ENCODE measurements at places on chromosomes 5 and 9. TPM values are rescaled to one million over a fixed set of nuclear protein-coding genes. Genes with fewer than 3 reads are reported as not detected.

GRCh38 chr9:135502873-135503321 is 2.4 kb downstream of the MRPS2 start:
- H3K27me3 ChIP-seq, result no peaks in the 10 kb centered on the region
- no peaks in the 10 kb centered on the region for H3K36me3 ChIP-seq
- peak overlapping the region; percentile 26 for H3K4me3 ChIP-seq
- no peak for DNase-seq
- peak overlapping the region; percentile 70 for H3K27ac ChIP-seq

GRCh38 chr5:122311497-122311960 is 508 bp upstream of the SNCAIP start:
- H3K27ac ChIP-seq, result no peak overlapping the region
- no peaks in the 10 kb centered on the region for H3K36me3 ChIP-seq
- peaks cover 33% of the 10 kb centered on the region for H3K27me3 ChIP-seq
- no peak for DNase-seq

DNA sequence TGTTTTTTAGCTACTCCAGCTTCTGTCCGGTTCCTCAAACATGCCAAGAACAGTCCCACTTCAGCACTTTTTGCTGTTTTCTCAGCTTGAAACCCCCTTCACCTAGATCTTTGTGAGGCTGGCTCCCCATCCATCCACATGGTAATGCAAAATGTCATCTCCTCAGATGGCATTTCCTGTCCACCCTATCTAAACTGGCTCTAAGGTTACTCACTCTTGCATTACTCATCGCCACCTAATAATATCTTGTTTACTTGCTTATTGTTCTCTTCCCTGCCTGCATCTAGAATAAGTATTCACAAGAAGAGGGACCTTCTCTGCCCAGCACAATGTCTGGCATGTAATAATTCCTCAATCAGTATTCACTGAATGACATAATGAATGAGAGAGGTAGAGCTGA is 220.1 kb downstream of the FAM114A2 start:
- no peaks in the 10 kb centered on the region for H3K36me3 ChIP-seq
- H3K27me3 ChIP-seq, result no peaks in the 10 kb centered on the region
- H3K4me1 ChIP-seq, result peaks cover 3% of the 10 kb centered on the region

DNA sequence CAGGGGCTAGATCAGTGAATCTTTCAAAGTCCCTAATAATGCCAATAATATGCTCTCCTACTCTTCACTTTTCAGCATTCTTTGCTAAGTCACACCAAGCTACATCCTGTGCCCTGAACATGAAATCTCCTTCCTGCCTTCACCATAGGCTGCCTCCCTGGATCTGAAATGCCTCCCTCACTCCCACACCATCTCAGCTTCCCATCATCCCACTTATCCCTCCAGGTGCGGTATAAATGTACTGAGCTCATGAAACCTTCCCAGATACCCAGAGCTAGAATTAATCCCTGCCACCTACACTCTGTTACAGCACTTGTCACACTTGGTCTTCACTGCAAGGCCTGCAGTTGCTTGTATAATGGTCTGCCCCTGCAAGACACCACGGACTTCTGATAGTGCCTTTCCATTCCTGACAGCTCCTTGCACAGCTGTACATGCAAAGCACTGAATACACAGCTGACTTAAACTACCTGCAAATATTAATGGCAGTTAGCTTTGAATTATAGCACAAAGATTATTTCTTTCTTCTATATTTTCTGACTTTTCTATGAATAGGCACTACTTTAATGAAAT is 250.4 kb downstream of the EBF1 start:
- H3K27ac ChIP-seq, result no peak overlapping the region
- no peak for DNase-seq
- no peaks in the 10 kb centered on the region for H3K36me3 ChIP-seq
- no peaks in the 10 kb centered on the region for H3K27me3 ChIP-seq

DNA sequence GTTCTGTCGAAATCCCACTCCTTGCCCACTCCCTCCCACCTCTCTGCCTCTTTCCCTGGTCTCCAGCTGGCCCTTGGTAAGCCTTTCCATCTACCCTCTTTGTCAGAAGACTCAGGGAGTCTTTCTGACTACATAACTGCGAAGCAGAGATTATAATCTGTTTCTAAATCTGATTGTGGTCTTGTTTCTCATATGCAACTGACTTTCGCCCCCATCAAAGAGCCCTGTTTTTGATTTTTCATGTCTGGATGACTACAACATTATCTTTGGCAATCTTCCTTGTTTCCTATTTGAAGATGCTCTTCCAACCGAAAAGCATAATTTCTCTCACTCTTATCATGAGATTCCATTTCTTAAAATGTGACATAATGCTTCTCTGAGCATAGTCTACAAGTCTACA is 218.2 kb upstream of the ADAMTSL1 start:
- no peaks in the 10 kb centered on the region for H3K36me3 ChIP-seq
- H3K27me3 ChIP-seq, result peaks cover 6% of the 10 kb centered on the region
- no peaks in the 10 kb centered on the region for H3K4me1 ChIP-seq
- H3K4me3 ChIP-seq, result no peak overlapping the region

DNA sequence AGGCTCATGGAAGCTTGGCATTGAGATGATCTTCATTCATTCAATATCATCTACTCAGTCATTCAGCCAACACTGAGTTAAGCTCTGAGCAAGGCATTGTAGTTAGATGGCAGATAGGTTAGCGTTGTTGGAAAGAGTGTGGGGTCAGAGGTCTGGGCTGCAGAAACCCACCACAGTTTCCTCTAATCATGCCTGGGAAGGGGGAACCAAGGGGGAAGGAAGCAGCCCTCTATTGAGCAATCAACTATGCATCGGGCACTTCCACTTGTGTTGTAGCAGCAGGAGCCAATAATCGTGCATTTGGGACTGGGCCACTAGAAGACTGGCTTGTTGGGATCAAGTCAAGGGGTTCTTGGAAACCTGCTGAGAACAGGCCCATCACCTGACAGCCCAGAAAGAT is 139.1 kb downstream of the PIP5K1B start:
- no peak for DNase-seq
- H3K4me3 ChIP-seq, result no peak overlapping the region
- no peak overlapping the region for H3K27ac ChIP-seq
- no peaks in the 10 kb centered on the region for H3K36me3 ChIP-seq
- H3K27me3 ChIP-seq, result no peaks in the 10 kb centered on the region
- H3K4me1 ChIP-seq, result peaks cover 6% of the 10 kb centered on the region

- H3K27ac ChIP-seq, result no peak overlapping the region
- no peaks in the 10 kb centered on the region for H3K4me1 ChIP-seq
- no peaks in the 10 kb centered on the region for H3K36me3 ChIP-seq
- H3K4me3 ChIP-seq, result no peak overlapping the region
Observed at GRCh38 chr5:8827696-8828095, 718.2 kb downstream of the SEMA5A start.

DNA sequence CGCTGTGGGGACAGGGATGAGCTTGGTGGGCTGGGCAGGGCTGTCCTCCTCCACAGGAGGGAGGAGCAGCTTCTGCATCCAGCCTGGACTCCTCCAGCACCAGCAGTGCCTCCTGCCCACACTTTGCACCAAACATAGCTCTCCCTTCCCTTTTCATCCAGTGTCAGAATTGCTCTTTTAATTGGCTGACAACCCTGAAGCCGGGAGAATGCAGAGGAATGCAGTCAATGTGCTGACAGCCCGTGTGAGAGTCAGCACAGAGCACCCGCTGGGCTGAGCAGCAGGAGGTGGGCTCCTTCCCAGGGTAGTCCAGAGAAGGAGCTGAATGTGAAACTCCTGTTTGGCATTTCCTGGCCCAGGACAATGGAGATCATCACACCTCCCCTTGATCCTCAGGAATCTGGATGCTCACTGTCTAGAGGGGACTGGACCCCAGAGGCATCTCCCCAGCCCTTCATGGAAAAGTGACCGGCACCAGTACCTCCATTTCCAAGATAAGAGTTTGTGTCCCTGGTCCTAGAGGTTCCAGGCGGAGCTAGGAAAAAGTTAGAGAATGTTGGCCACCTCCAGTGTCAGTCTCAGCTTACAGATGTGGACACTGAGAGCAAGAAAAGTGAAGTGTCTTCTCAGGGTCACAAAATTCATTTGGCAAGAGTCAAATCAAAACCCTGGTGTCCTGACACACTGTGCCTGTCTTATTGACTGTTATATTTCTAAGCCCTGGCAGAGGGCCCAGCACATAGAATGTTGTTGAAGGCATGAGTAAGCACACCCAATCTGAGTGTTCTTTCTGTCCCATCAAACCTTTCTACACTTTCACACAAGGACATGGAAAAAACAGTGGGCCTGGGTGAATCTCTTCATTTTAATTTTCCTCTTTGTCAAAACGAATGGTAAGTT is 202.1 kb downstream of the SNX18 start:
- no peak overlapping the region for H3K4me3 ChIP-seq
- no peaks in the 10 kb centered on the region for H3K36me3 ChIP-seq
- H3K27me3 ChIP-seq, result peaks cover under 1% of the 10 kb centered on the region
- H3K27ac ChIP-seq, result no peak overlapping the region

- H3K27me3 ChIP-seq, result peaks cover 4% of the 10 kb centered on the region
- no peaks in the 10 kb centered on the region for H3K4me1 ChIP-seq
- DNase-seq, result no peak
- no peak overlapping the region for H3K4me3 ChIP-seq
- peaks cover 3% of the 10 kb centered on the region for H3K36me3 ChIP-seq
Observed at GRCh38 chr9:35508069-35508468, 18.2 kb downstream of the RUSC2 start.

DNA sequence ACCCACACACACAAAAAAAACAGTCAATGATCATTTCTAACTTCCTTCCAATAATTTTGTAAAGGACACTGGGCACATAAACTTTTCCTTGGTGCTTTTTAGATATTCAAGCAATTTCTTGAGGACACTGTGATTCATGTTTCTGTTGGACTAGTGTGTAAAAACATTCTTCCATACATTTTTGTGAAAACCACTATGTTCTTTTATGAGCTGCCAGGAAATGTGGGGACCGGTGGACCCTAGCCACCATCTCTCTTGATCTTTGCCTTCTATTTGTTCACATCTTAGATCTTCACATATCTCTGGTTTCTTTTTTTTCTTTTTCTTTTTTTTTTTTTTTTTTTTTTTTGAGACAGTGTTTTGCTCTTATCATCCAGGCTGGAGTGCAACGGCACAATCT is 287.4 kb downstream of the GLIS3 start:
- no peaks in the 10 kb centered on the region for H3K36me3 ChIP-seq
- DNase-seq, result no peak
- H3K4me3 ChIP-seq, result no peak overlapping the region

DNA sequence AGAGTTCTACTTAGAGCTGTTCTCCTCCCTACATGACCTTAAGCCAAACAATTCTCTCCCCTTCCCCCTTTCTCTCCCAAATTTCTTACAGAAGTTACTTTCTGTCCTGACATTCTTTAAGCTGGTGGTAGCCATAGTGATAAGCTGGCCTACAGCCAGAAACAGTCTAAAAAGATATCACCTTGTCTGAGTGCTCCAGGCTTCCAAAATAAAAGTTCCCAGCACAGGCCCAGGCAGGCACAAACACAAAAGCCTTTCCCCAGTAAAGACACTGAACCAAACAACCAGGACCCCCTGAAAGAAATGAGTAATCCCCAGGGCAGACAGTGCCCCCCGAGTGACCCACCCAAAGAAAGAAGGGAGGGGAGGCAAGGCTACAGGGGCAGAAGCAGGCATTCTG is 19.2 kb downstream of the SIL1 start:
- no peak for DNase-seq
- H3K27me3 ChIP-seq, result no peaks in the 10 kb centered on the region
- H3K4me3 ChIP-seq, result no peak overlapping the region
- peaks cover 32% of the 10 kb centered on the region for H3K4me1 ChIP-seq
- no peak overlapping the region for H3K27ac ChIP-seq

- H3K36me3 ChIP-seq, result peaks cover 2% of the 10 kb centered on the region
- no peaks in the 10 kb centered on the region for H3K27me3 ChIP-seq
- no peak overlapping the region for H3K4me3 ChIP-seq
- H3K4me1 ChIP-seq, result no peaks in the 10 kb centered on the region
Observed at GRCh38 chr9:92385477-92385876, 18.9 kb downstream of the OGN start.

- H3K4me1 ChIP-seq, result peaks cover 10% of the 10 kb centered on the region
- no peaks in the 10 kb centered on the region for H3K27me3 ChIP-seq
- no peak overlapping the region for H3K4me3 ChIP-seq
- no peak for DNase-seq
- H3K36me3 ChIP-seq, result no peaks in the 10 kb centered on the region
Observed at GRCh38 chr9:133463864-133464615, 4.3 kb downstream of the CACFD1 start.

- DNase-seq, result no peak
- H3K27ac ChIP-seq, result no peak overlapping the region
- H3K27me3 ChIP-seq, result no peaks in the 10 kb centered on the region
- peaks cover 1% of the 10 kb centered on the region for H3K4me1 ChIP-seq
Observed at GRCh38 chr9:106619211-106619610, 243.8 kb upstream of the ZNF462 start.

- no peak overlapping the region for H3K27ac ChIP-seq
- no peaks in the 10 kb centered on the region for H3K27me3 ChIP-seq
- no peak overlapping the region for H3K4me3 ChIP-seq
Observed at GRCh38 chr9:94289691-94290090, 30.6 kb downstream of the ZNF169 start.

ACSL6 gene
- total RNA-seq, result 41.8 TPM

INSL4 gene
- total RNA-seq, result not detected

C5orf34 gene
- 7.4 TPM for total RNA-seq

DND1 gene
- 3.7 TPM for total RNA-seq

DOCK8 gene
- total RNA-seq, result 195 TPM

DENND4C gene
- total RNA-seq, result 74.4 TPM

SLC45A2 gene
- total RNA-seq, result 0.93 TPM
